ENCODE measurements at places on chromosomes 4 and X. TPM values are rescaled to one million over a fixed set of nuclear protein-coding genes. Genes with fewer than 3 reads are reported as not detected.

MSANTD1 gene
- total RNA-seq = 0.46 TPM

FOXR2 gene
- not detected for total RNA-seq

HTRA3 gene
- not detected for total RNA-seq

GPM6B gene
- total RNA-seq = not detected

PABPC1L2A gene
- not detected for total RNA-seq

MND1 gene
- total RNA-seq = 21.6 TPM

SMIM10 gene
- 1.4 TPM for total RNA-seq

AP1AR gene
- 23.2 TPM for total RNA-seq

ITM2A gene
- total RNA-seq = 106 TPM

DNA sequence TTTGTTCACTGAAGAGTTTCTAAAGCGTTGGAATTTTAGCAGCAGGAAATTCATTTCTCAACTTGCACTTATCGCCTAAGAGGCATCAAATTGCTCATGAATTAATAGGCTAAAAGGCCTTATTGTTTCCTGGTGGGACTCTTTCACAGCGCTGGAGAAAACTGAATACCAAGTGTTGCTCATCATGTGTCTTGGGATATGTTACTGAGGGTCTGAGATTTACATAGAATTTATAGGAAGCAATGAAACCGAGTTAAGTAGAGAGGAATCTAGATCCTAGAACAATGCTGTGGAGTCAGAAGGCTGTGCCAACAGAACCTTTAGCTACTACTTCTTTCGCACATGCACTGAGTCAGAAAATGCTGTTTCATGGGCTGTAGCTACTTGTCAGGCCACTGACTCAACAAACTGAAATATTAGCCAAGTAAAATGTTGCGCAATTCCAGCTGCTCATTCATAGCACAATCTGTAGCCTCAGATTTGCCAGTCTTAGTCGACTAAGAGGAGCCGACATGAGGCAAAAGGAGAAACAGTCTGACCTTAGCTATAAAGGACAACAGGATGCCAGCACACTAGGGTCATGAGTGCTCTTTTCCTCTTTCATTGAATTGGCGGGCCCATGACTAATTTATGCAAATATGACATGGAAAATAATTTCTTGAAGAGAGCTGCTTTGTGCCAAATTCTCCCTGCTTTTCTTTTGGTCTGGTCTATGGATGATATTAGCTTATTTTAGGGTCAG, 35.9 kb upstream of the CXCL8 start:
- H3K36me3 ChIP-seq = no peaks in the 10 kb centered on the region
- no peak overlapping the region for H3K4me3 ChIP-seq
- no peak overlapping the region for H3K27ac ChIP-seq

- no peaks in the 10 kb centered on the region for H3K36me3 ChIP-seq
- no peaks in the 10 kb centered on the region for H3K4me1 ChIP-seq
- H3K27me3 ChIP-seq = no peaks in the 10 kb centered on the region
These were observed 10.9 kb upstream of the TMPRSS11D start for GRCh38 chr4:67894659-67895058.

DNA sequence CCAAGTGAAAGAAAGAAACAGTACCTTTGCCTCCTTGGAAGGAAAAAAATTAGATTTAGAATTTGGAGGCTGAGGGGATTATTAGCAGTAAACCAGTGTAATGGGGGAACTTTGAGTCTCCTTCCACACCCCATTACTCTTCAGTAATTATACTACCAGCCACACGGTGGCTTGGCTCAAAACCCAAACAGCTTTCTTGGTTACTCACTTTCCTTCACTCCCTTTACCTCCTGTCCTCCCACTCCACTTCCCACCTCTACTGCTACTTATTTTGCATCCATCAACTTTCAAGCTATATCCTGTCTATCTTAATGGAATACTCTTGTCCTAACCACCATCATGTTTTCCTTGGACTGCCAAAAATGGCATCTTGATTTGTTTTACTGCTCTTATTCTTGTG, 310.6 kb upstream of the AADAT start:
- no peaks in the 10 kb centered on the region for H3K4me1 ChIP-seq
- H3K27me3 ChIP-seq = no peaks in the 10 kb centered on the region
- DNase-seq = no peak
- no peak overlapping the region for H3K27ac ChIP-seq

- H3K4me1 ChIP-seq = peaks cover 15% of the 10 kb centered on the region
- no peak overlapping the region for H3K4me3 ChIP-seq
- H3K36me3 ChIP-seq = no peaks in the 10 kb centered on the region
- H3K27ac ChIP-seq = no peak overlapping the region
- peaks cover 23% of the 10 kb centered on the region for H3K27me3 ChIP-seq
These were observed 529 bp upstream of the CITED1 start for GRCh38 chrX:72306085-72306801.

GRCh38 chr4:150355858-150356455, 226.0 kb upstream of the MAB21L2 start:
- no peaks in the 10 kb centered on the region for H3K4me1 ChIP-seq
- no peaks in the 10 kb centered on the region for H3K36me3 ChIP-seq
- H3K4me3 ChIP-seq = no peak overlapping the region
- H3K27me3 ChIP-seq = no peaks in the 10 kb centered on the region

DNA sequence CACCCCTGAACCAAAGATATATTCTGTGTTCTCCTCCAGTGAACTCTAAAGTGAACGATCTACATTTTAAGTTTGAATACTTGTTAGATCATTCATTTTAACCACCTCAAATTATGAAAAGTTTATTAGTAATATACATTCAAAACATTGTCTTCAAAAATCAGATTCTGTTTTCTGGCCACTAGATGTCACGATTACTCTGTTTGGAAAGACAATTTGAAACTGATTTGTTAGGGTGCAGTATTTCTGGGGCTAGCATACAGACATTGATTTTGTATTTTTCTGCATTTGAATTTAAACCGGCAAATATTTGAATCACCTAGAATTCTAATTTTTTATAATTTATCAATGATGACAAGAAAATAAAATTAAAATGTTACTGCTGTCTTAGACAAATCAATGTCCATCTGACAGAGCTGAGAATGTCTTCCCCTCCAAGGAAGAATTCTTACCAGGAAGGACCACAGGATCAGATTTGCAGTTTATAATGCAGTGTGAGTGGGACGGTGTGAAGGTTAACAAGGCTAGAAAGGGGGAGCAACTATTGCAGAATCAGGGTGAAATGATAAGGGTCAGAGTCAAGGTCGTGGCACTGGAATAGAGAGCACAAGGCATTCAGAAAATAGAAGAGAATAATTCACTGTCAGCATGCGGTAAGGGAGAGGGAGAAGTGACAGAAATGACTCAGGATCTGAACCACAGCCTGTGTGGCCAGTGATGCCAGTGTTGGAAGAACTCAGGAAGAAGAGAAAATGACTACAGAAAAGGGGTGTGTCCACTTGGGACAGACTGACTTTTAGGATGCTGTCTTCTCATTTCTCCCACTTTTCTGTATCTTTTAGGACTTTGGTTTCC, 91.6 kb downstream of the ANXA10 start:
- DNase-seq = no peak
- H3K4me1 ChIP-seq = no peaks in the 10 kb centered on the region
- H3K4me3 ChIP-seq = no peak overlapping the region
- H3K27me3 ChIP-seq = no peaks in the 10 kb centered on the region
- H3K27ac ChIP-seq = no peak overlapping the region

DNA sequence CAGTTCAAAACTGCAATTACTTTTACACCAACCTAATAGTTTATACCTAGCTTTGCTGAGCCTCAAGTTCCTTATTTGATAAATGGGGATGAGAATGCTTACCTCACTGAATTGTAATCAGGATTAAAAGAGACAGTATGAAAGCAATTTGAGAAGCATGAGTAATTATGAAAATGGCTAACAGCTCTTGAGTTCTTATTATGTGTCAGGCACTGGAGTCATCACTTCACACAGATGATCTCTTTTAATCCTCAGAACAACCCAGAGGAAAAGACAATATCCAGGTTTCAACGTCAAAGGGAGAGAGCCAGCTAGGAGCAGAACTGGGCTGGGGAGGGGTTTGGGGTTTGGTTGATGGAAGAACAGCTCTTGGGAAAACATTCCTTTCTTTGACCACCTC, 221.0 kb upstream of the NWD2 start:
- H3K27ac ChIP-seq = no peak overlapping the region
- no peaks in the 10 kb centered on the region for H3K27me3 ChIP-seq
- DNase-seq = no peak
- no peaks in the 10 kb centered on the region for H3K4me1 ChIP-seq

GRCh38 chrX:135185795-135186443, 14.7 kb upstream of the CT55 start:
- H3K4me1 ChIP-seq = no peaks in the 10 kb centered on the region
- DNase-seq = no peak
- no peaks in the 10 kb centered on the region for H3K36me3 ChIP-seq
- H3K27ac ChIP-seq = no peak overlapping the region
- H3K27me3 ChIP-seq = no peaks in the 10 kb centered on the region

- no peaks in the 10 kb centered on the region for H3K27me3 ChIP-seq
- no peak overlapping the region for H3K27ac ChIP-seq
- no peaks in the 10 kb centered on the region for H3K4me1 ChIP-seq
These were observed 256.9 kb upstream of the TEX13A start for GRCh38 chrX:105477351-105477750.

DNA sequence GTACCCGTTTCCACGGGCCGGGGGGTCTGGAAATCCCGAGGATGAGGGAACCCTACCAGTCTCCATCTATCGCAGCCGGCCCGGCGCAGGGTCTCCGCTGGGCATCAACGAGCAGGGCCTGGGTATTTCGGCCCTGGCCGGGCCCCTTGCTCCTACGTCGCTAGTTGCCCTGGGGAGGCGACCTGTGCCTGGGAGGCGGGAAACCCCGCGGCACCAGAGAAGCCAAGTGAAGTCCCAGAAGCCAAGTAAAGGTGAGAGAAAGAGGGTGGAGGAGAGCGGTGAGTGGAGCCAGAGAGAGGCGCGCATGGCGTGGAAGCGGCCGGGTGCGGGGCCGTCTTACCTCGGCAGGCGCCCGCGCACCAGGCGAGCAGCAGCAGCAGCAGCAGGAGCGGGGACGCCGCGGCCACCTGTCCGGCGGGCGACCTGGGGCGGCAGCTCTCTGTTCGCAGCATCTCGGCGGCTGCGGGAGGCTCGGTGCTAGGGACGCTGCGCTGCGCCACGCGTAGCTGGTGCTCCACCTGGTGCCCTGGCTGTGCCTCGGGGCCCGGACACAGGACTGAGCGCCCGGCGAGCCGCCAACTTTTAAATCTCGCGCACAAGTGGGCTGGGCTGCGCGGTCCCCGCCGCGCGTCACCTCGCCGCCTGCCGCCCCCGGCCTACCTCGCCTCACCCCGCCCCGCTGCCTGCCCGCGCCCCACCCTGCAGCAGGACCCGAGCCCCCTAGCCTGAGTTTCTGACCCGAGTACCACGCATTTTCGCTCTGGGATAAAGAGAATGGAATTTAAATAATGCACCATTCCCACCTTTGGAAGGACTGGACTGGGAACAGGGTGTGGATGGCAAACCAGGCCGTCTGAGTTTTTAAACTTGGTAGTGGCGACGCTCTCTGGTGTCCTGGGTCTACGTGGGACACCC, at the start of gene NMU:
TSS of gene NMU (minus strand) at position 558 of the 915 bp plus-strand sequence. CDS start at position 452, 106 bp downstream.
- no peaks in the 10 kb centered on the region for H3K27me3 ChIP-seq
- DNase-seq = peak; percentile 3
- H3K4me3 ChIP-seq = peak within 1 kb of the TSS; percentile 33
- H3K36me3 ChIP-seq = no peaks in the 10 kb centered on the region
- H3K27ac ChIP-seq = peak within 1 kb of the TSS; percentile 75

DNA sequence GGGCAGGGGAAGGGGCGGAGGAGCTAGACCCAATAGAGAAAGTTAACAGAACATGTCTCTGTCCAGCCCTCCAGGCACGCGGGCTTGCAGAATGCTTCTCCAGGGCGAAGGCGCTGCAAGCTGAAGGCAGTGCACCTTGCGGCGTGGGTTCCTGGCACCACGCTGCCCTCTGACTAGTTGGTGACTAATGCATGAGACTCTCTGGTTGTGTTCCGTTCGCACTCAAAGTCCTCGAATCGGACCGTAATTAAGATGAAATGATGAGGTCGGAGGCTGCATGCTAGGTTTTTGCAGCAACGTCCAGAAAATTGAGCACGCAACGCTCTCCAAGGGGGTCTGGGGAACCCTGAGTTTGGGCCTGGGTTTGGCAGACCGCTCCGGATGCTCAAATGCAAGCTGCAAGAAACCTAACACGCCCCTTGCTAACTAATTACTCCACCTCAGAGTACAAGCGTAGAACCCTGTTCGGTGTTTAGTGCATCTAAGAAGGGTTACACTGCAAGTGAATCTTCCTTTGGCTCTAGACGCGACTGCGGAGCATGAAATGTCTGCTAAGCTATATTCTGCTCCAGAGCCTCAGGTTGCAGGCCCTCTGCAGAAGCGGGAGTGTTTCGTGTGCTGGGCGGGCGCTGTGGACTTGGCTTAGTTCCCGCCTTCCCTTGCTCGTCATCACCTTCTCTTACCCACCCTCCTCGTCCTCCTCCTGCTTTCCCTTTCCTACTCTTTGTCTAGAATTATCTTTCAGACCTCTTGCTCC, 57.1 kb upstream of the NKAP start:
- DNase-seq = no peak
- no peak overlapping the region for H3K27ac ChIP-seq
- peaks cover 23% of the 10 kb centered on the region for H3K27me3 ChIP-seq
- H3K36me3 ChIP-seq = no peaks in the 10 kb centered on the region
- H3K4me1 ChIP-seq = no peaks in the 10 kb centered on the region
- no peak overlapping the region for H3K4me3 ChIP-seq

GRCh38 chrX:87517571-87518141, at the start of gene KLHL4:
KLHL4 (plus strand) TSS chrX:87517802; CDS start chrX:87517894, 92 bp downstream.
- H3K27ac ChIP-seq = no peak within 1 kb of the TSS
- no peaks in the 10 kb centered on the region for H3K27me3 ChIP-seq
- H3K36me3 ChIP-seq = no peaks in the 10 kb centered on the region
- H3K4me1 ChIP-seq = no peaks in the 10 kb centered on the region
- no peak for DNase-seq
- H3K4me3 ChIP-seq = no peak within 1 kb of the TSS

DNA sequence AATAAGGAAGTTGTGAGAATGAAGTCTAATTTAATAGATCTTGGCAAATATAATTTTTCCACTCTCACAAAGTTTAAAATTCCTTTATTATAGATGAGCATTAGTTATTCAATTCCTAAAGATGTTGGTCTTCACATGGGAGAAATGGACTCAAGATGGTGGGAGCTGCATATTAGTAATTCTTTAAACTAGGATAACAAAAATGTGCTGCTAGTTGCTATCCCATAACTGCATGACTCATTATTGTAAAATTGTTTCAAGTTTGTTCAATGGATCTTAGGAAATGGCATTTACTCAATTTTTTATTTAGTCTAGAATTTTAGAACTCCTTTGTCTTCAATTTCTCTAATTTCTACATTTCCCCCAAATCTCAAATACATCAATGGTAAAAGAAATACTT, 155.8 kb downstream of the ATP10D start:
- H3K27me3 ChIP-seq = no peaks in the 10 kb centered on the region
- H3K36me3 ChIP-seq = no peaks in the 10 kb centered on the region
- DNase-seq = no peak
- H3K27ac ChIP-seq = no peak overlapping the region

GRCh38 chr4:102627831-102628523, 126.8 kb downstream of the NFKB1 start:
- H3K4me3 ChIP-seq = no peak overlapping the region
- no peaks in the 10 kb centered on the region for H3K27me3 ChIP-seq
- H3K4me1 ChIP-seq = peaks cover 42% of the 10 kb centered on the region
- no peak overlapping the region for H3K27ac ChIP-seq
- H3K36me3 ChIP-seq = no peaks in the 10 kb centered on the region
- no peak for DNase-seq

Data from CD8-positive, alpha-beta memory T cell (primary cell).